ENCODE measurements at places on chromosomes 16 and 17.

DNA sequence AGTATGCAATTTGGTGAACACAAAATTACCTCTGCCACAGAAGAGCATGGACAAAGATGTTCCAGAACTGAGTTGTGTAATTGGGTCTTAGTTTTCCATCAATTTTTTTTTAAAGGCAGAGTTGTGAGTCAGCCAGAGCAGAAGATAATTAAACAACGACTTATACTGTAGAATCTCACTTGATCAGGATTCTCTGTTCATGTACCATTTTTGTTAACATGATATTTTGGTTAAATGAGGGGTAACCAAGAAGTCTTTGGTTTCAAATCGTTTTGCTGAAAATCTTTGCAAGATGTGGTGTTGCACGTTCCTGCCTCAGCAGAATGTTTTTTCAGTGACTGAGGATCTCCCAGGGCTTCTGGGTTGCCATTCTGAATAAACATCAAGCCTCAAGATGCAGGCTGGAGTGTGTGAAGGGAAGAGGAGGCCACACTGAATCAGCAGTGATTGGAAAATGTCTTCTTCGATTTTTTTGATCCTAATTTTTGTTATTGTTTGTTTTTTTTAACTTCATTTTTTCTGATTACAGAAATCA, 232.6 kb upstream of the IRX3 start:
- no peak for DNase-seq

GRCh38 chr17:42913981-42914617, 13.5 kb downstream of the G6PC1 start:
- DNase-seq = no peak

DNA sequence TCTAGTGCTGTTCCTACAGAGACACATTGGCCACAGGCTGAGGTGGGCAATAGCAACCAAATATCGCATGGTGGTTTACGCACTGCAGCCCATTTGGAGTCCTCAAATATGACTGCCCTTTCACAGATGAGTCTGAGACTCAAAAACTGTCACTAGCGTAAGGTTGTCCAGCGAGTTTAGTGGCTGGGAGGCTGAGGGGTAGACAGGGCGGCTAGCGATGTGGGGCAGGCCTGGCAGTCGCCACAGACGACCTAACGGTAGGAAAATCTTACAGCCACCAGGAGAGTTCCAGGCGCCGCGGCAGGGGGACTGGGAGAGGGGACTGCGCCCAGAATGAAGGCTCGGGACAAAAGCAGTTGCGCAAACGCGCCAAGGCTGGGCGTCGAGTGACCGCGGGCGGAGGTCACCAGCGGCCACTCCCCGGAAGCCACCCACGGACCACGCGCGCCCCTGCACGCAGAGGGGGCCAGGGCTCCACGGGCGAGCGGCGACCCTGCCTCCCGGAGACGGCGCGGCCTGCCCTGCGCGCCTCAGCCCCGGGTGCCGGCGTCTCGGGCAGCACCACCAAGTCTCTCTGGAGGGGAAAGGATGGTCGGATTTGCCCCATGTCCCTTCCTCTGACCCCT, 699 bp upstream of the MAP1LC3B start:
- no peak for DNase-seq

GRCh38 chr17:21183468-21183867, 30.5 kb downstream of the TMEM11 start:
- DNase-seq = no peak

- no peak for DNase-seq
These were observed 6.8 kb upstream of the TBC1D3B start for GRCh38 chr17:36183001-36183971.

- DNase-seq = peak; percentile 22
These were observed 338.5 kb downstream of the PMP22 start for GRCh38 chr17:14926526-14927122.

- DNase-seq = no peak
These were observed 279.9 kb downstream of the IRX3 start for GRCh38 chr16:54006693-54007092.

DNA sequence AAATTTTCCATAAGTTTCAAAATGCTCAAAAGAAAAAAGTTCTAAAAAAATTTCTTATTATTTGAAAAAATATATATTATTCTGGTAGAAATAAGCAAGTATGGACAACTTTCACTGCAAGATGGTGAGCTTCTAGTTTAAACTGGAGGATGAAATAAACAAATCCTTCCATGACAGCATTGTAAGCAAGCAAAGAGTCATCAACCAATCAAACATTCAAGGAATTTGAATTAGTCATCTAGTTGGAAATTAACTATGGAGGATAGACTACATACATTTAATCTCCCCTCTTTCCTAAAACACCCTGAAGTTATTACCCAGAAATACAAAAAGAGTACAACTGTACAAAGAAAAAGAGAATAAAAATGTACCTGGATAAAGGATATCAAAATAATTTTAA, 51.0 kb upstream of the IRX5 start:
- DNase-seq = no peak
